Sciatic nerve (tissue), 2 donors: ENCODE measurements at places on chromosomes 11 and 22. TPM values are rescaled to one million over a fixed set of nuclear protein-coding genes. Genes with fewer than 3 reads are reported as not detected.
A peak's percentile ranks its signal among the peaks of the same experiment; 100 is the strongest.

DNA sequence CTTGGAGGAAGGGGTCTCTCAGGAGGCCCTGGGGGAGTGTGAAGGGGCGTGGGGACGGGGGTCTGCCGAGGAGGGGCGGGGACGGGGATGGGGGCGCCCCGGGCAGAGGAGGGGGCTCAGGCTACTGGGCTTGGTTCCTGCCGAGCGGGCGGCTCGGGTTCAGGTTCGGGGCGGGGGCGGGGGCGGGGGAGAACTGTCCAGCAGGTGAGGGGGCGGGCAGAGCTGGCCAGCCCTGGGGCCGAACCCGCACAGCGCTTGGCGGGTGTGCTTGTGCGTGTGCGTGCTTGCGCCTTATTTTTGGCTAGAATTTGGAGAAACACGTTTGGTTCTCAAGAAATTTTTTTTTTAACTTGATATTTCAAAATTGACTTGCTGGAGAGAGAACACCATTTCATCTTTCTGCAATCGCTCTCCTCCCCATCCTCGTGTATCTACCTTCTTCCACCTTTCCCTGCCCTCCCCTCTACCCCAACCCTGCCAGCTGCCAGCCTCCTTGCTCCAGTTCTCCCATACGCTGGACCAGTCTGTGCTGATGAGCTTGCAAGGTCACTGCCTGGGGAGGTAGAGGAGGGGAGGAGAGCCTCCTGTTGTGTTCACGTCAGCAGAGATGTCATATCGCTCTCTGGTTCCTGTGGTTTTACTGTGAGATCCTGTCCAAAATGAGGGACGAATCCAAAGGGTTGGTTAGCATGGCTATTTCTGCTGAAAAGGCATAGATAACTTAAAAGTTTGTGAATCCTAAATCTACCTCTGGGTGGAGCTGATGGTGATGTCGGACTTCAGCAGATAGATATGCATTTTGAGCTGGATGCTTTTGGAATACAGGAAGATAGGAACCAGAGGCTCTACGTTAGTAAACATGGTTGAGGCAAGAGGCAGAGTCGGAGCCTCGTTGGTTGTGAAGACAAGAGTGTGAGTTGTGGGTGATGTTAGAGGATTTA lies 668 bp downstream of the MADD start:
- no peak for DNase-seq

- DNase-seq, result no peak
These were observed 190.7 kb downstream of the SNX19 start for GRCh38 chr11:130725421-130726233.

- DNase-seq, result no peak
These were observed 14.0 kb upstream of the APLNR start for GRCh38 chr11:57251037-57251436.

- DNase-seq, result no peak
These were observed 7.0 kb upstream of the L3MBTL2 start for GRCh38 chr22:41198027-41198580.

DNA sequence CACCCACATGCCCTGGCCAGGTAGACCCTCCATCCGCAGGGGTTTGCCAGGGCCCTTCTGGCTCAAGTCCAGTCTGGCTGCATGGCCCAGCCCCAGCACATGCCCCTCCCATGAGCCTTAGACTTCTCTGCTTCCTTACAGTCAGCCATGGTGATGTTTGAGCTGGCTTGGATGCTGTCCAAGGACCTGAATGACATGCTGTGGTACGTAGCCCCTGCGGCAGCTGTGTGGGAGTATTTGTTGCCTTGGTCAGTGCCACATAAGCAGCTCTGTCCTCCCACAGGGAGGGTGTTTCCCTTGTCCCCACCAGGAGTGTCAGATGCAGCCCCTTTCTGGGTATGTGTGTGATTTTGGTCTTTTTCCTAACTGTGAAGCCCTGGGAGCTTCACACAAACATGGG lies 17.5 kb downstream of the CDC45 start:
- no peak for DNase-seq

GRCh38 chr22:23591201-23591791 lies 11.2 kb upstream of the IGLL1 start:
- DNase-seq, result peak; percentile 77

DNA sequence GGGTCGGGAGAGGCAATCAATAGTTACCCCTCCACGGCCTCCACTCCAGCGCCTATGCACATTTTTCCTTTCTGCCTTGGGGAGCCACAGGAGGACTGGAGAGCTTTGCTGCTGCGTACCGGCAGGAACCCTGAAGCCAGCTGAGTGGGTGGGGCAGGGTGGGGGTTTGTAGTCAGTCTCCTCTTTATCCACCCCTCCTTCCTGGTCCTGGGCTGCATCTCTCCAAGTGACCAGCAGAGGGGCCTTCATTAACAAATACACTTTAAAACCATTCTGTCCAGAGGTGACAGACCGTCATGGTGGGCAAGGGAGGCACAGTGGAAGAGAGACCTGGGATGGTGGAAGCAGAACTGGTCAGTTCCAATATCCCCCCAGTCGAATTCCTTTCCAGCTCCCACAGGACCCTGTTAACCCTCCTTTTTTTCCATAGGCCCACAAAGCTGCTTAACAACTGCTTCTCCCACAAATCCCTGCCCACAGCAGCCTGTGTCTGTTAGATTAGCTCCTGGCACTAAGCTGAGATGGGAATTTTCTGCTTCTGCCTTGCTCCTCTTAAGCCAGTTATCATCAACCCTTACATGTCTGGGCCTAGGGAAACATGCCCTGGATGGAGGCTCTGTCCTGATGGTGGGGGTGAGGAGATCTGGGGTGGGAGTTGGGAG lies 3.9 kb upstream of the ABCG4 start:
- DNase-seq, result no peak

DNA sequence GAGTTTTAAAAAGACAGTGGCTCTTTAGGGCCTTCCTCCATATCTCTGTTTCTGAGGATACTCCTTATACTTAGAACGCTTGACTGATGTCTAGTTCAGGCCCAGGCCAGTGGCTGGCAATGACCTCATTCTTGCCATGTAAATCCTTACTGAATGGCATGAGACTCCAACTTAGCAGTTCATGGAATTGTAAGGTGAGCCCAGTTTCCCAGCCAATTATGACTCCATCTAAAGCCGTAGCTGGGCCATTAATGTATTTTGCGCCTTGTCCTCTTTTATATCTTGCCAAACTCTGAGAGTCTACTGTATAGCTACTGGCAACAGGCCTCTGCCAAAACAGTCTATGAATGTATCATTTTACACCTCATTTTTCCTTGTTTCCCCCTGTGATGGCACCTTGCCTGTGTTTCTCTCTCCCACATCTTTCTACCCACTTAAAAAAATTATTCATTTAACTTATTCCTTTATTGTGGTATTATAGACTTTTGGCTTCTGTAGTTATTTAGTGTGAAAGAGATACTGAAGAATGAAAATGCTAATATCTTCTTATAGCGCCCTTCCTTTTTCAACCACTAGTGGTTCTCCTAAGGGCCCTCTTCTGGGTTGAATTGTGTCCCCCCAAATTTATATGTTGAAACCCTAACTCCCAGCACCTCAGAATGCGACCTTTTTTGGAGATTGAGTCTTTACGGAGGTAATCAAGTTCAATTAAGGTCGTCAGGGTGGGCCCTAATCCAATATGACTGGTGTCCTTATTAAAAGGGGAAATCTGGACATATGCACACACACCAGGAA lies 67.4 kb downstream of the ZNRF3 start:
- DNase-seq, result no peak

DNA sequence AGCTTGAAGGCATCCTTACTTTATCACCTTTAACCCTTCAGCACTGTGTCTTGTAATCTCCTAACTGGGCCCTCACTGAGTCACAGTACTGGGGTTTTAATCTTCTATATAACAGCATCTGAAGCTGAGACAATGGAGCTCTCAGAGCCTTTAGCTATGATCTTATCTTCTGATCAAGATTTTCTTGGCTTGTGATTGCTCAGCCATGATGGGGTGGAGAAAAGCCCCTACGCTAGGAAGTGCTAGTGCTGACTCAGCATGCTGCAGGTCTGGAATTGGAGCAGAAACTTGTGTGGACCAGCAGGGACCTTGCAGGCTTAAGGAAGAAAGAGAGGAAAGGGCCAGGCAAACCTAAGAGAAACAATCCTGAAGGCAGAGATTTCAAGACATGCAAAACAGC lies 71.7 kb upstream of the EED start:
- no peak for DNase-seq

- no peak for DNase-seq
These were observed 5.8 kb downstream of the PIWIL3 start for GRCh38 chr22:24768537-24769374.

- DNase-seq, result no peak
These were observed 712.2 kb downstream of the ETS1 start for GRCh38 chr11:127875131-127875530.

- no peak for DNase-seq
These were observed 1063.8 kb downstream of the DLG2 start for GRCh38 chr11:84563356-84563755.

DNA sequence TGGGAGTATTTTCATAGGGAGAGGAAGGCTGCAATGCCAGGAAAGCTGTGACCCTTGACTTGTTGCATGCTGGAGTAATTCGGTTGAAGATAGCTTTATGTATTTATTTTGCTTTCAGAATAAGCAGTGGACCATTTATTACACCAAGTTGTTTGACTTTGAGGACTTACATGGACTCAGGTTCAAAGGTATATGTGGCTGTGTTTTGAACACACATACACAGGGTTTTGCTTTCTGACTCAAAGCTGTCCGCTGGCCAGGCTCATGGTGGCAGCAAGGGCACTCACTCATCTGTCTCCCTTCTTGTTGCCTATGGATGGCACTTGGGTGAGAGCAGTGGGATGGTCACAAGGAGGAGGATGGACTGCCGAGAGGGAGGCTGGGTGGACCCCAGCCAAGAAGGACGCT lies 6.5 kb downstream of the TIMP3 start:
- DNase-seq, result no peak

DNA sequence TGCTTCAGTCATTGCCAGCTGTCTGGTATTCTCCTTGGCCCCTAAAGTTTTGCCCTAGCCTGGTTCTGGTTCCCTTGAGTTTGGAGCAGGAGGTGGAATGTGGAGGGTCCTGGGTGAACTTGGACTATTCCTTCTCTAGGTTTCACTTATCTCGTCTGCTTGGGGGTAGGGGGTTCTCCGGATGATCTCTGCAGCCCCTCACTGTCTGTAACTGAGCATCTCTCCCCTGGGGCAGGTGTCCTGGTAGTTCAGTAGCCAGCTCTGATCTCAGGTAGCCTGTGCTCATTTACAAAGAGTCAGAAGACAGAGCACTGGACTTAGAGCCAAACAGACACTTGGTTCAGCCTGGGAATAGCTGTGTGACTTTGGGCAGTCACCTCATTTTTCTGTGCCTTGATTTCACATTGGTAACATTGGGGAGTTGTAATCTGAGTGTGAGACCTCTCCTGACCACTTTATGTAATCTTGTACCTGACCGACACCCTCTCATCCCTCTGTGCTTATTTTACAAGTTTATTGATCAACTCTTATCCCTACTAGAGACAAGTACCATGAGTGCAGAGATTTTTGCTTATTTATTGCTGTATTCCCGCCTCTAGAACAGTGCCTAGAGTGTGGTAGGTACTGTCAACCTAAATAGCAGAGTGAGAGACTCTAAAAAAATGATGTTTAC lies 804 bp downstream of the CCDC134 start:
- no peak for DNase-seq

DNA sequence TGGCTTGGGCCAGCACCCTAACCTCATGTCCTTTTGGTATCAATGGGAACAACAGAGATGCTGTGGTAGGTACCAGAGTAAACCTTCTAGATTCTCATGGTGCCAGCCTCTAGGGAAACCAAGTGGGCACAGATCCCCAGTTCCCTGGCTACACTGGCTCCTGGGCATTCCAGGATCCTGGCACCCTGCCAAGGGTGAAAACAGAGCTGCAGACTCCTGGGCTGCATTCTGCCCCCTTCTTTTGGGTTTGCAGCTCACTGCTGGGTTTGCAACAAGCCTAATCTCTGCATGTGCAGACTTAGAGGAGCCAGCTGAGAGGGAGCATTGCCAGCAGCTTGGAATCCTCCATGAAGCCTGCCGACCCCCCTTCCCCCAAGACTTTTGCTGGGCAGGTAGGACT lies 30.6 kb downstream of the PRDM11 start:
- no peak for DNase-seq

DNA sequence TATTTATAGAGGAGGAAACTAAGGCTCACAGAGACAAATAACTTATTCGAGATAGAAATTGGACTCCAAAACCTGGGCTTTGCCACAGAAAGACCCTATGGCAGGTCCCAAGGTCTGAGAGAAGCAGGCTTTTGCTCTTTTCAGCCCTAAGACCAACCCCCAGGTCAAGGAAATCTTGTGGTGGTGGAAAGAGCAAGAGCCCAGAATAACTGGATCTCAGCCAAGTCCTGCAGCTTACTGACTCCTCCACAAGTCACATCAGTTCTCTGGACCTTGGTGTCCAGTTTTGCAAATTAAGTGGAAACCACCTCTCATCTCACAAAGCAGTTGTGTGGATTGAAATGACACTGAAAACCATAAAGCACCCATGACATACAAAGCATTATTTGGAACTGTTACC lies 122.2 kb downstream of the C11orf58 start:
- DNase-seq, result no peak

GRCh38 chr22:41925783-41926460 lies 684 bp downstream of the TNFRSF13C start:
- DNase-seq, result no peak

GRCh38 chr11:11641581-11641980 lies 19.8 kb upstream of the GALNT18 start:
- DNase-seq, result no peak

- DNase-seq, result no peak
These were observed 62.2 kb upstream of the INCENP start for GRCh38 chr11:62061356-62062222.

GRCh38 chr11:5929571-5930368 lies 12.3 kb upstream of the OR56A3 start:
- no peak for DNase-seq

DNA sequence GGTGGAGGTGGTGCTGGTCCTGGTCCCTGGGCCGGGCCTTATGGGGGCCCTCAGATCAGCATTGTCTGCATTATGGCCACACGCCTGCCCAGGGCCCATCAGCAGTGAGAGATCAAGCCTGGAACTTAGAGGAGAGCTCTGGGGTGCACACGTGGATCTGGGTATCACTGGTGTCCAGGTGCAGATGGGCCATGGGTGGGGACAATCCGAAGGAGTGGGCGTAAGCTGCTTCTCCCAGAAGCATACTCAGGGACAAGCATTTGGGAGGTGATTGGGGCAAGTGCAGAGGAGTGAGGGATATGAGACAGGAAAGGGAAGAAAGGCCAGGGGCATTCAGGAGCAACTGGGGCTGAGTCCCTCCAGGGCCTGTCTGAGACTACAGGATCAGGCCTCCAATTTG lies 84.3 kb downstream of the CSNK2A3 start:
- DNase-seq, result no peak

- no peak for DNase-seq
These were observed 26.9 kb upstream of the LDHA start for GRCh38 chr11:18367431-18367830.

GRCh38 chr11:13294771-13295579 lies 17.4 kb downstream of the BMAL1 start:
- no peak for DNase-seq

RASD2 gene
- 0.45 TPM for total RNA-seq

MYBPC3 gene
- total RNA-seq, result 0.53 TPM

UBQLN3 gene
- total RNA-seq, result 1.1 TPM

RAG2 gene
- not detected for total RNA-seq

MIEF1 gene
- total RNA-seq, result 19.0 TPM

DYNC2H1 gene
- 35.4 TPM for total RNA-seq

OR4A16 gene
- not detected for total RNA-seq

IGSF9B gene
- 13.5 TPM for total RNA-seq

MMP12 gene
- total RNA-seq, result 0.22 TPM

SAA4 gene
- total RNA-seq, result not detected

TMEM191B gene
- total RNA-seq, result 0.80 TPM

CARD16 gene
- total RNA-seq, result 40.4 TPM
